ENCODE measurements at places on chromosomes 11 and 22. TPM values are rescaled to one million over a fixed set of nuclear protein-coding genes. Genes with fewer than 3 reads are reported as not detected.

DNA sequence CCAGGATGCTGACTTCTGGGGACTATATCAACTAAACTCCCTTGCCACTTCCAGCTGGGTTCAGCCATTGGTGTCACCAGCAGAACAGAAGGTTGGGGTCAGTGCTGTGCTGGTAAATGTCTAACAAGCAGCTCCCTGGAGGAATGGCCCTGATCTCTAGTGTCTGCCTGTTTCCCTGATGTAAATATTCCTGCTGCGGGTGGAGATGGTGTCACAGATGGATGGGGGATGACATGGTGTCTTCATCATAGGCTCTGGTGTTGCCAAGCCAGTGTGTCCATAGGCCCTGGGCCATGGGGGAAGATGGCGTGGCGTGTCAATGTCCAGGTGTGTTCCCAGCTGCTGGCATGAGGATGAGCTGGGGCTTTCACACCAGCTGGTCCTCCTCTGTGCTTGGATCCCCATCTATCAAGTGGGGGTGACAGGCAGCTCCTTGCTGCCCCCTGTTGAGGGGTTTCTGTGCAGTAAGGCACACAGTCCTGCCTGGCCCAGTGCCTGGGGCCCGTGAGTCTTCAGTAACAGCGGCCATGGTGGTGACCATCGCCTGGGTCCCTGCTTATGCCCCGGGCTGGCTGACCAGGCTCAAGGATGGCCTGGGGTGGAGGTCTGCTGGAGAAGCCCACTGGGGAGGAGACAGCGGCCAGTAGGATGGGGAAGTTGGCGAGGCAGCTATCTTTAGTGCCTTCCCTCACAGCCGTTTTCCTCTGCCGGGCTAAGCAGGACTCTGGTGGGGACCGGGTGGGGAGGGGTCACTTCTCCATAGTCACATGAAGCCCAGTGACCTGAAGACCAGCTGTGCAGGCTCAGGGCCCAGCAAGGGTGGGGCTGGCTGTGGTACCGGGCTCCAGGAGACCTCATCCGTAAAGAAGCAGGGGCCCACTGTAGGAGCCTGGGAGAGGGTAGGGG, 12.7 kb downstream of the RPL3 start:
- DNase-seq: no peak

RASSF10 gene
- total RNA-seq: not detected

- no peak for DNase-seq
Observed at GRCh38 chr22:44153710-44154109, 27.0 kb upstream of the PARVG start.

GRCh38 chr11:26365284-26365683, 33.4 kb downstream of the ANO3 start:
- no peak for DNase-seq

TBX1 gene
- total RNA-seq: not detected

GRCh38 chr11:120715239-120715638, 203.7 kb downstream of the GRIK4 start:
- no peak for DNase-seq

CLCF1 gene
- total RNA-seq: 8.3 TPM

CD3D gene
- total RNA-seq: not detected

DNA sequence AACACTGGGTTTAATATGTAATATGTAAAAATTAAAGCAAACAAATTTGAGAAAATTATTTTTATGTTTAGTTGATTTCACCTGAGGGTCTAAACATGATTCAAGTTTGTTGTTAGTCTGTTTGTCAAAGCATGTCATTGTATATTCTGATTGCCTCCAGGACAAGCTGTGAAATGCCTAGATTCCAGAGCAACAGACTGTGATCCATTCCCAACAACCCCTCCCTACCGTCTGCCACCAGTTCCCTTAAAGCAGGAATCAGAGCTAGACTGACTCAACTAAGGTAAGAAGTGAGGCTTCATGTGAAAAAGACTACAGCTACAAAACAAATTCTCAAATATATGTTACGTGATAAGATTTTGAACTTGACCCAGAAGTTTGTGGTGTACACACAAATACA, 304.2 kb downstream of the RAB38 start:
- DNase-seq: no peak

ARHGAP42 gene
- 8.3 TPM for total RNA-seq

OR8A1 gene
- total RNA-seq: not detected

DNA sequence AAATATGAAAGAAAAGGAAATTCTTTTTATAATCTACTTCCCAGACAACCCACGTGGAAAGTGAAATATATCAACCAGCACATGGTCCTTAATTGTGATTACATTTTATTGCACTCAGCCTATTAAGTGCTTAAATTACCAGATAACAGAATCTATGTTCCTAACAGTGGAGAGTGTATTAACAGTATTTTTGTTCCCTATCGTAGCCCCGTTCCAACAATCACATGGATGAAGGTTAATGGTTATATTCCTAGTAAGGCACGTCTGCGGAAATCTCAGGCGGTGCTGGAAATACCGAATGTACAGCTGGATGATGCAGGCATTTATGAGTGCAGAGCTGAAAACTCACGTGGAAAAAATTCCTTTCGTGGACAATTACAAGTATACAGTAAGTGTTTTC, 626.1 kb upstream of the ARHGAP42 start:
- DNase-seq: no peak

DNA sequence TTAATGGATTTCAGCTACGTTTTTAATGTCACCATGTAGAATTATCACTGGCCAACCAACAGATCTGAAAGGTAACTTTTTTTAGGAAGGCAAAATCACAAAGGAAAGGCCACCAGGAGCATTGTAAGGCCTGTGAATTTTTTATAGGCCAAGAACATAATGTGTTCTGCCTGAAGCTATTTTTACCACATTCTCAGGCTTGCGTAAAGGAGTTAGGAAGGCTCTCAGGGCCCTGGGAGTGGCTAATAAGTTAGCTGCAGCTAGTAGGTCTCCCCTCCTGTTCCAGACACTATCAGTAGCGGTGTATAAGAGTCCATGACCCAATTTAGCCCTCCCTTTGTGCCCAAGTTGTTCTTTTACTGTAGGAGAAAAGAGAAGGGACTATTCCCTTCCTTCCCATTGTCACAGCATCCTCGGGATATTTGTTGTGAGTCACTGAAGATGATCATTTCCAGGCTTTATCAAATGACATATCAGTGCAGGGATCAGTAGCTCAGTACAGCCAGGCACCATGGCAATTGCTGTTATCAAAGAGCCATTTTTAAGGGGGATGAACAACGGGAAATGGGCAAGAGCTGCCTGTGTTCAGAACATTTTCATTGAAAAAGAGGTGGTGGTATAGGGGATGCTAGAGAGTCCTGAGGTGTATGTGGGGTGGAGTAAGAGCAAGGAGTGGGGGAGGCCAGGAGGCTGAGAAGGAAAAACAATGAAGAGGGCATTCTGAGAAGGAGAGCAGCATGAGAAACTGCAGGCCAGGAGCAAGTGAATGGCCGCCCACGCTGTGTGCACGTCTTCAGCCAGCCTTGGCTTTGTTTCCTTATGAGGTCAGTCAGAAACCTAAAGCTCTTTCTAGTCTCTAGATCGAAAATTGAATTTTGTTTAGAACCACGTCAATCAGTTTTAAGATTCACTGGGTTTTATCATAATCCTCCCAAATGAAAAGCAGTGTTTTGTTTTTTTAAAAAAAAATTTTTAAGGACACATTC, 940.3 kb downstream of the NTM start:
- no peak for DNase-seq

GRCh38 chr11:61034704-61035525, 63.4 kb downstream of the CD6 start:
- no peak for DNase-seq

KRTAP5-5 gene
- not detected for total RNA-seq

- no peak for DNase-seq
Observed at GRCh38 chr11:114236829-114237228, 59.4 kb upstream of the NNMT start.

DNA sequence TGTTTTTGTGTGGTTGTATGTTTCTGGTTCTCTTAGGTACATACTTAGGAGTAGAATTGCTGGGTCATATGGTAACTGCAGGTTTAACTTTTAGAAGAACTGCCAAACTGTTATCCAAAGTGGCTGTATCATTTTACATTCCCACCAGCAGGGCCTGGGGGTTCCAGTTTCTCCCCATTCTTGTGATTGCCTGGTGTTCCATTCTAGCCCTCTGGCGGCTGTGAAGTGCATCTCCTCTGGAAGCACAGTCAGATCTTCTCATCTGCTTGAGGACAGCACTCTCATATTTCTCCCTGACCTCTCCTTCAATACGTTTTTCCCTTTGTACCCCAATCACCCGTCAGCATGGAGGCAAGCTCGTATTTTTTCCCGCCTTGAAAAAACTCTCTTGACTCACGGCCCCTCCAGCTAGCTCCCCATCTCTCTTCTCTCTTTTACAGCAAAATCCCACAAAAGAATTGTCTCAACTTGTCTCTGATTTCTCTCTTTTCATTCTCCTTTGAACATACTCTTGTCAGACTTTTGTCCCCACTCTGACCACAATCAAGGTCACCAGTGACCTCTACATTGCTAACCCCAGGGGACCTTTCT, 56.8 kb upstream of the THY1 start:
- DNase-seq: no peak

GRCh38 chr11:44607319-44607962, 42.0 kb downstream of the CD82 start:
- peak; percentile 55 for DNase-seq

ANGPTL5 gene
- total RNA-seq: not detected

DNA sequence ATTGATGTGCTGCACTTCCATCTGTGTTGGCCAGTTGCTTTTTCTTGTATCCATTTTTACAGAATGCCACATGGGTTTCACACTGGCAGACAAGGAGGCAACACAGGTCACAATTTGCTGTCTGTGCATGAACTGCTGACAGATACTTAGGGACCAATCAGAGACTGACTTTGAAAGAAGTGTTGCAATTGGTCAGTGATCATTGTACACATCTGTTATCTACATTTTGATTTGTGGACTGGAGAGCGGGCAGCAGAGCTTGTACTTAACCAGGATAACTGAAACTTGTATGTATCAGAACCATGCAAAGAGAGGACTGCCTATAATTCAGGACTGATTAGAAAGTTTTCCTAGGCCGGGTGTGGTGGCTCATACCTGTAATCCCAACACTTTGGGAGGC, 21.8 kb downstream of the PRR5 start:
- no peak for DNase-seq

DNA sequence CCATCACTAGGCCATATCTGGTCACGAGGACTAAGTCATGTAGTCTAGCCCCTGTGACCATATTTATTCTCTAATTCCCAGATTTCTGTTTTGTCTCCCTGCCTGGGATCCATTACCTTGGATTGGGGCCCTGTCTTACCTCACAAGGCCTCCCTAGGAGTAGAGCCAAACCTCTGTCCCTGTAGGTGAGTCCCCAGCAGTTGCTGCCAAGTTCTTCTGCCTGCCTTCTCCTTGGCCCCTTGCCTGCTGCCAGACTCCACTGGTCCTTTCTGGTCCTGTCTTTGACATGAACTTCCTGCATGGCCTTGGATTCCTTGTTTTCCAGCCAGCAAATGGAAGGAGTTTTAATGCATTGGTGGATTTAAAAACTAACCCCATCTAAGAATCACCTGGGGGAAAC, 35.6 kb upstream of the CADM1 start:
- DNase-seq: no peak

- DNase-seq: no peak
Observed at GRCh38 chr11:14042686-14043465, 80.4 kb downstream of the SPON1 start.

DNA sequence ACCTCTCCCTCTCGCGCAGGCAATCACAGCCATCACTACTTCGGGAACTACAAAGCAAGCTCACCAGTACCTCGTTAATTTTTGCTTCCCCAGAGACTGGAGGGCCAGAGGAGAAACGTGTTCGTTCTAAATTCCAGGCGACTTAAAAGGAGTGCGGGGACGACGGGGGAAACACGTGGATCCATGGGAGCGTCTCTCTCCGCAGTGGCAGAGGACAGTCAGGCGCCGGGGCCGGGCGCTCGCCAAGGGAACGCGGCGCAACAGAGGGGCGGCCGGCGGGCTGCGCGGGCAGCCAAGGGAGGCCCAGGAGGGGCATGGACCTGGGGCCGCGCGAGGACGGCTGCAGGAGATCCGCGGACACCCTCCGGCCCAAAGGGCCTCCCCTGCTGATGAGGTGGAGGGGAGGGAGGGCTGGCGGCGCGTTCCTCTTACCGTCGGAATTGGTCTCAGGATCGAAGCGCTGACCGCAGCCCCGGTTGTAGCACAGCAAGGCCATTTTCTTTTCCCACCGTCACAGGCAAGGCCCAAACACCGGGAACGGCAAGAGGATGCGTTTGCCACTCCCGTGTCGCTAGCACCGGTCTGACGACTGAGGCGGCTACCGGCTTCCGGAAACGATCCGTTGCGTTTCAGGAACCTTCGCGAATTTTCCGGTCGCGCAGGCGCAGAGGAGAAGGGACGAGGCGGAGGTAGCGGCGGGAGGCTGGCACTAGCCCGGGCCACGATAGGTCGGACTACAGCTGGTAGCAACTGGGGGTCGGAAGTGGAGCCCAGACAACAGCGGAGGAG, at the start of gene CHORDC1:
Gene CHORDC1, minus strand, starts transcription at position 591 of the 789 bp plus-strand sequence. Its CDS starts 95 bp downstream, at position 496.
- peak; percentile 83 for DNase-seq

GRCh38 chr22:37308385-37309200, 26.3 kb downstream of the CYTH4 start:
- no peak for DNase-seq

DNA sequence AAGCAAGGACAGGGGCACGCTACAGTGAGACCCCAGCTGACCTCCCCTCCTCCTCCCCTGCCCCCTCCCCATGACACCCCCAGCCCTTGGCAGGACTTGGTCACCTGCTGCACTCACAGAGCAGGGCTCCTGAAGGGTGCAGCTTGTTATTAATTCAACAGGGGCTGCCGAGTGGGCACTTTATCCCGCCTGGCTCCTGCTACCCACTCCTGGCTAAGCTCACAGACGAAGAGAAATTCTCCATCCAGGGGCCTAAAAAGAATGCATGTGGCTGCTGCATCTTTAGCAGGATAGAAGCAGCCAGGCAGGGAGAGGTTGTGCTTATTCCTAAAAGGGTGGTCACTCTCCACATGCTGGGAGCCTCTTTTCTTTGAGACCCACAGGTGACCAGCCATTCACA, 40.3 kb downstream of the GALNT18 start:
- no peak for DNase-seq

DNA sequence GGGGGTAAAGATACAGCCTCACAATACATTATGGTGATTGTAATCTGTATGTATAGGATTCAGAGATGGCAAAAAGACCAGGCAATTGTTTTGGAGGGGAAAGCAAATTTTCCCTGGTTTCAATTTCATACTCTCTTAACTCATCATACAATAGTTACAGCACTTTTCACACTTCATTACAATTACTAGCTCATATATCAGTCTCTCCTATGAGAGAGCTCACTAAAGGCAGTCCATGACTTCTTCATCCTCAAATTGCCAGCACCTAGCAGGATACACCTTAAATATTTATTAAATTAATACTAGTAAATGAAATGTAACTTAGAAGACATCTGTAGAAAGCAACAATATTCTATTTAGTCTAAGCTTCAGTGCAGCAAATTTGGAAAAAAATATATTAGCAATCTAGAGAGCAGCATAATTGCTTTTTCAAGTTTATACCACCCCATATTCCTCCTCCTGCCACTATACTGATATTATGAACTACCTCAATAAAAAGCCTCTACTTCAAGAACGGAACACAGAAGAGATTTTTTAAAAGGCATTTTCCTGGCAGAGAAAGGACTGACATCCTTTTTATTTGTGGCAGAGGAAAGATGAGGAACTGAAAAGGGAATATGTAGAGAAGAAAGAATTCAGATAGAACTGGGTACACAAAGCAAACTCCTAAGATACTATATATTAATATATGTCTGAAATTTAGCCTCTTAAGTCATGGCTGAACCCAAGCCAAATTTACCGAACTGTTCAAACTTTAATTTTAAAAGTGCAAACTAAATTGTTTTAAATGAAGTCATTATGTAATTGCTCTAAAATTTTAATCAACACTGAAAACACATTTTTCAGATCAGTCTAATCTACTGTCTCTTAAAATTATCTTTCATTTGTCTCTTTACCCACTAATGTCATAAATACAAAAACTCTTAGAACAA, 27.7 kb downstream of the PICALM start:
- DNase-seq: no peak

RCOR2 gene
- 0.66 TPM for total RNA-seq

Measured in H4 (cell line).